ENCODE measurements at places on chromosomes 13 and 19. TPM values are rescaled to one million over a fixed set of nuclear protein-coding genes. Genes with fewer than 3 reads are reported as not detected.
A peak's percentile ranks its signal among the peaks of the same experiment; 100 is the strongest.

- peak; percentile 92 for DNase-seq
These were observed 13.5 kb downstream of the IL17D start for GRCh38 chr13:20716951-20717350.

DNA sequence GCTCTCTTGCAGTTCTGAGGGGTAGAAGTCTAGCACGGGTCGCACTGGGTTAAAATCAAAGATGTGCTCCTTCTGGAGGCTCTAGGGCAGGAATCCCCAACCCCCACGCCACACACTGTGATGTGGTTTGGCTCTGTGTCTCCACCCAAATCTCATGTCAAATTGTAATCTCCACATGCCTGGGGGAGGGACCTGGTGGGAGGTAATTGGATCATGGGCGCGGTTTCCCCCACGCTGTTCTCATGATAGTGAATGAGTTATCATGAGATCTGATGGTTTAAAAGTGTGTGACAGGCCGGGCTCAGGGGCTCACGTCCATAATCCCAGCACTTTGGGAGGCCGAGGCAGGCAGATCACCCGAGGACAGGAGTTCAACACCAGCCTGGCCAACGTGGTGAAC is 26.6 kb upstream of the CALM3 start:
- peak; percentile 9 for DNase-seq

NANOS3 gene
- not detected for total RNA-seq

TBXA2R gene
- 0.09 TPM for total RNA-seq

DNA sequence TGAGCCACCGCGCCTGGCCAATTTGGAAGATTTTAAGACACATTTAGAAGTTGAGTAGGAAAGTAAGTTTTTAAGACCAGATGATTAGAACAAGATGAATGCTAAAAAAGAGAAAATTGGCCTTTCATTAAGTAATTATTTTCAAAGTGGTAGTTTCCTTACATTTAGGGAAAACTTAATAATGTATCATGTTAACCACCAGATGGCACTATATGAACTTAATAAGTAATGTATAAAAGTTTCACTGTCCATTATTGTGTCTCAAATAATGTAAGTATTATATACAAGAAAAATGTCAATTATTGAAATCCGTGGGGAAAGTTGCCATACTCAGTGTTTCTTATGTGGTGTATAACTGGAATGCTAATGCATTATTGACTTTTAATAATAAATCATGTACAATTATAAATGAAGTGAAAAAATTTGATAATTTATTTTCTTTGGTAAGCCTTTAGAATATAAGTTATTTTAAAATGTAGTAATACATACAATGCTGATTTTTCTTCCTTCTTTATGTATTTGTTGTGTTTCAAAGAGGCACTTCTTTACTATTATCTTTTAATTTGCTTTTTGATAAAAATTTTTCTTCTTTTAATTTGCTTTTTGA is 29.2 kb downstream of the COG6 start:
- peak; percentile 64 for DNase-seq

DNA sequence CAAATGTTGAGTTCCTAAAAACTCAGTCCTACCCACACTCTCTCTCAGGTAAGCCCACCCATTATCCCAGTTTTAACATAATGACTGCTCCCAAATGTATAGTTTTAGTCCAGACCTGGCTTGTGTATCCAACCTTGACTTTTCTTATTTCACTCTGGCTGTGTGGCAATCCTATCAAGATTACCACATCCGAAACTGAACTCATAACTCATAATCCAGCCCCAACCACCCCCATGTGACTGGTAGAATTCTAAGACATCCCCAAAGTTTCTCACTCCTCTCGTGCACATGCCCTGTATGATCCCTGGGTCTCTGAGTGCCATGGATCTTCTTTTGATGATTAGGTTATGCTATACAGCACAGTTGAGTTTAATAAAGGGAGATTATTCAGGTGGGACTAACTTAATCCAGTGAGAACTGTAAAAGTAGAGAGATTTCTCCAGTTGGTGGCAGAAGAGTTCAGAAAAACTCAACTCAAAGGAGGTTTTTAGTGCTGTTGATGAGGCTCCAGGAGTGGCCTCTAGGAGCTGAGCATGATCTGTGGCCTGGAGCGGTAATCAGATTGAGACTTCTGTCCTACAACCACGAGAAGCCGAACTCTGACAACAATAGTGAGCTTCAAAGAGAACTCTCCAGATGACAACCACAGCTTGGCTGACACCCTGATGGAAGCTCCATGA is 413.4 kb downstream of the ZNF536 start:
- no peak for DNase-seq

DNA sequence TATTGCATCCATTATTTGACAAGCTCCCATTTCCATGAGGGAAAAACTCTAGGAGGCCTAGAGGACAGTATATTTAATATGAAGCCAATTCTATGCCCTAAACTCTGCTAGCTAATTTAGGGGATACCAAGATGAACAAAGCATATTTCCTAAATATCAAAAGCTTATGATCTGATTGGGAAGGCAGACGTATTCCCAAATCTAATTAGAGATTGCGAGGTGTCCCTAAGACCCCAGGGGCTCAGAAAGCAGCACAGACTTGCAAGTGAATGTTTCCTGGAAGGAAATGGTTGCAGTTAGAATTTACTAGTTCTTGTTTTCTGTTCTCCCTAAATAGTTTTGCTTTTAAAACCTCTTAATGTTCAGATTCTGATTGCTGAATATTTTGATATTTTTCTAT is 30.7 kb downstream of the NDFIP2 start:
- DNase-seq, result no peak

ZNF208 gene
- total RNA-seq, result not detected

ANGPTL8 gene
- total RNA-seq, result not detected

LRRC4B gene
- total RNA-seq, result 12.0 TPM

GRCh38 chr13:47499358-47500150 is 501.5 kb downstream of the SUCLA2 start:
- no peak for DNase-seq

RHPN2 gene
- 28.0 TPM for total RNA-seq

GRCh38 chr13:68690567-68690966 is 1417.1 kb upstream of the ATXN8OS start:
- peak; percentile 9 for DNase-seq

GRCh38 chr13:32887617-32888016 is 128.6 kb upstream of the KL start:
- DNase-seq, result no peak

SOHLH2 gene
- 1.1 TPM for total RNA-seq

- no peak for DNase-seq
These were observed 11.3 kb downstream of the CEACAM21 start for GRCh38 chr19:41587101-41587837.

HSPB6 gene
- total RNA-seq, result not detected

DNA sequence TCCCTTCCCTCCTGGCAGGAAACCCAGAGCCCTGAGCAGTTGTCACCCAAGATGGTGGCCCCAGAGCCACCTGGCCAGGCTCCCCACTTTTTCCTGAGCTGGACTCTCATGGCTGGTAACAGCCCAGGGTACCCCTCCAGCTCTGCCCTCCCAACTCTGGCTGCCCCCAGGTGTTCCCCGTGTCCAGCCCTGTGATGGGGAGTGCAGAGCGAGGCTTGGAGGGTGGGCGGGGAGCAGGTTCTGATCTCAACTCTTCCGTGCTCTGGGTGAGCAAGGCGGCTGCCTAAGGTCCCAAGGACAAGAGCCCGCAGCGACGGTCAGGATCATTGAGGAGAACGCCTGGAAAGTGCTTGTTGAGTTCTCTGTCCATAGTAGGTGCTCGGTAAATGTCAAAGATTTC is 54.7 kb upstream of the GAS6 start:
- no peak for DNase-seq

CEACAM16 gene
- not detected for total RNA-seq

MEX3D gene
- total RNA-seq, result 87.3 TPM

DNA sequence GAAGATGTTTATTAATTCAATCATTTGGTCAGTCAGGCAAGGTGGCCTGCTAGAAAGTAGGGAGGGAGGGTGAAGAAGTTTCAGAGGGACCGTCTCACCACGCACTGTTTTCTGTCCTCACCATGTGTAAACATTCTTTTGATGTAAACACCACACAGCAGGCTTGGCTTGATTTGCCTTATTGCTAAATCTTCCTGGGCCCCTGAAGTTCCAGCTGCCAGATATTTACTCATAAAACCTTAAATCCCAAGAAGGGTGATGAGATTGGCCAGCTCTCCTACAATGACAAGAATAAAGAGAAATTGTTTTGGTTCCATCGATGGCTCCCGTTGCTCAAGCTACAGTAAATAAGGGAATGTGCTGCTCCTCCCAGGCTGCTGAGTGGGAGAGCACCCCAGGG is 198.2 kb upstream of the TMTC4 start:
- DNase-seq, result no peak

DNA sequence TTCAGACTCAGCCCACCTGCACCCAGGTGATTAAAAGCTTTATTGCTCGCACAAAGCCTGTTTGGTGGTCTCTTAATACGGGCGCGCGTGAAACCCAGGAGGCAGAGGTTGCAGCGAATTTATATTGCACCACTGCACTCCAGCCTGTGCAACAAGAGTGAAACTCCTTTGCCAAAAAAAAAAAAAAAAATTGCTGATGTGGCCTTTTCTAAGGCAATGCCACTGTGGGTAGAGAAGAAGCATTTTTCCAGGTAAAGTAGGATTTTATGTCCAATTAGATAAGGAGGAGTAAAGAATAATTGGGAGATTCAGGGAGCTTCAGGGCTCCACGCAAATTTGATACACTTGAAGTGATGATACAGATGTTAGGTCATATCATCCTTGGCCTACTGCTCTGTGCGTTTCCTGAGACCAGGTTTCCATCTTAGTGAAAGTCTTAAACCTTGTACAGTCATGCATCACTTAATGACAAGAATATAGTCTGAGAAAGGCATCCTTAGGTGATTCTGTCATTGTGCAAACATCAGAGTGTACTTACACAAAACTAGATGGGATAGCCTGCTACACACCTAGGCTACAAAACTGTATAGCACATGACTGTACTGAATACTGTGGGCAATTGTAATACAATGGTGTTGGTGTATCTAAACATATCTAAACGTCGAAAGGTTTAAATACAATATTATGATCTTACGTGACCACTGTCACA is 150.9 kb downstream of the SPRY2 start:
- no peak for DNase-seq

MATK gene
- 2.8 TPM for total RNA-seq

GRCh38 chr19:54047616-54048015 is 16.1 kb downstream of the VSTM1 start:
- no peak for DNase-seq

TMPRSS9 gene
- not detected for total RNA-seq

CABP5 gene
- total RNA-seq, result not detected

- DNase-seq, result no peak
These were observed 29.2 kb upstream of the TSHZ3 start for GRCh38 chr19:31378404-31378803.

DNA sequence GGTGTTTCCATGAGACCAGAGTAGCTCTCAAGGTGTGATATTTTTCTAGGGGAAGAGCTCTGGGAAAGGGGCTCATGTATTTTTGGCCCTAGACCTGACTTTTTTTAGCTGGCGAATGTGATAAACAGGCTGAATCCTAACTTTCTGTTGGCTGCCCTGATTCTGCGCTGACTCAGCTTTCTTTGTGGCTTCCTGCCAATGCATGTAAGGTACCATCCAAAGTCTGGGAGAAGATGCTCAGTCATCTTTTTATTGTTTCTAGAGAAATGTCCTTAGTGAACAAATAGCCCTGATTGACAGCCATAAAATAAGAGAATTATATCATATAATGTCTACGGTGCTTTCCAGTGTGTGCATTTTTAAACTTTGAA is 113.6 kb upstream of the MBNL2 start:
- DNase-seq, result no peak

DNA sequence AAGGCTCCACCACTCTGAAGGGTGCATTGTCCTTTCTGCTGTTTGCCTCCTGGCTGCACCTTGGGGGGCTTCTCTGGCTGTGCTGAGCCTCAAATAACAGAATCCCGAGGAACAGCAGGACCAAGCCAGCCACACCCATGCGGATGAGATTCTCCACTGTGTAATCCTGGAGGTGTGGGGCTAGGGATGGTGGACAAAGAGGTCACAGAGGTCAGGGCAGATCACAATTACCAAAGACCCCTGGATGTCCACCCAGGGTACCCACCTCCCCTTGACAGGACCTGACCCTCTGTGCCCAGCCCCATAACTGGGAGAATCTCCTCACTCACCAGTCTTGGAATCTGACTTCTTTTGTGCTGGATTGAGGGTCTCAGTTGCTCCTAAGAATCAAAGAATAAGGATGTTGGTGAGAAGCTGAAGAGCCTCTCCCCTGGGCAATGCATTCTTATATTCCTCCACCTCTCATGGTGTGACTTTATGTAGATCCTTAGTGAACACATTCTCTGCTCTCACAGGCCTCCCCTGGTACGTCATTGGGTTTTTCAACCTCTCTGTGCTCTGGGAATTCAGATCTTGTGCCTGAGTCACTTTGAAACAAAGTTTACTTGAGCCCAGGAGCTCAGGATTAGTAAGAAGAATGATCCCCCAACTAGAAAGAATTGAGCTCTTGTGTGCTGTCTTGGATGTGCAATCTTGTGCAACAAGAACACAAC is 5.2 kb downstream of the LILRA4 start:
- DNase-seq, result no peak

SYNGR4 gene
- not detected for total RNA-seq

DNA sequence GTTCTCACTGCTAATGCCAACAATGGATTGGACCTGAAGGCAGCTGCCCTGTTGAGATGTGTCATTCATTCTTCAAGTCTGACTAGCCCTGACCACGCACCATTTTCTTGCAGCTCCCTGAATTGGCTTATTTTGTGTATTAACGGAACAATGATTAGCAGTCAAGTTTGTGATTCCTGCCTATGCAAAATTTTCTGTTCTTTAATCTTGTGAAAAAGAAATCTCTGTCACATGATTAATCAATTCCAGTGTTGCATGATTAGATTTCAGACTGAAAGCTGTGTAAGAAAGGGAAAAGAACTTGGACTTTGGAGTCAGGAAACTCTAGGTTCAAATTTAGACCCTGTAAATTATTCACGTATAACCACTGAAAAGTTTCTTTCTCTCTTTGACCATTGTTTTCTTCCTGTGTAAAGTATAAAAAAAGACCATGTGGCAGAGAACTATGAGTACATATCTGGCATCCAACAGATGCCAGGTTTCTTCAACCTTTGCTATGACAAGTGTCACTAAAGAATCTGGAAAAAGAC is 64.5 kb upstream of the SLC10A2 start:
- no peak for DNase-seq

DNA sequence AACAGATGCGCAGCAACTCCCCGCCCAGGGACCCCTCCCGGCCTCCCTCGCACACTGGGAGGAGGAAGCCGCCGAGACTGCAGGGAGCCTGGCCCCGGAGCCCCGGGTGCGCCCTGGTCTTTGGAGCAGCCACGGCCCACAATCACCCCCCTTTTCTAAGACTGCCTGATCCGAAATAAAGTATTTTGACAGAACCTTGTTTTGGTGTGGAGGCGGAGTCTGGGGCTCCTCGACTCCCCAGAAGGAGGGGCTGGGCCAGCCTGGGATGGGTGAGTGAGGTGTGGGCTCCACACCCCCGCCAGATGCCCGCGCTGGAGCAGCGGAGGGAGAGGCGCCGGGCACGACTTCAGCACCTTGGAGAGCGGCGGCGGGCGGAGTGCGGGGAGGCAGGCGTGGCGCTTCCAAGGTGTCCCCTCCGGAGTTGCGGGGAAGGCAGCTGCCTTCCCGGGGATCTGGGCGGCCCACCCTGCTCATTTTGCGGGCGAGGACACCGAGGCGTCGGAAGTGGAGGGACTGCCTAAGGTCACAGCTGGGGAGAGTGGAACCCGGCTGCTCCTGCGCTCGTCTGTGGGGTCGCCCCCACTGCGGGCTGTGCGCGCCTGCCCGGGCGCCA is 9.4 kb downstream of the SIRT6 start:
- DNase-seq, result peak; percentile 92

SRRM5 gene
- 0.25 TPM for total RNA-seq

CYP4F8 gene
- total RNA-seq, result not detected

Data from neural progenitor cell (in vitro differentiated cells).